Activated CD4-positive, alpha-beta T cell treated with anti-CD3 and anti-CD28 coated beads, Interleukin-2, amount 50 U/mL, for 4 hours (primary cell): ENCODE measurements at places on chromosomes 3 and 15.
A peak's percentile ranks its signal among the peaks of the same experiment; 100 is the strongest.

DNA sequence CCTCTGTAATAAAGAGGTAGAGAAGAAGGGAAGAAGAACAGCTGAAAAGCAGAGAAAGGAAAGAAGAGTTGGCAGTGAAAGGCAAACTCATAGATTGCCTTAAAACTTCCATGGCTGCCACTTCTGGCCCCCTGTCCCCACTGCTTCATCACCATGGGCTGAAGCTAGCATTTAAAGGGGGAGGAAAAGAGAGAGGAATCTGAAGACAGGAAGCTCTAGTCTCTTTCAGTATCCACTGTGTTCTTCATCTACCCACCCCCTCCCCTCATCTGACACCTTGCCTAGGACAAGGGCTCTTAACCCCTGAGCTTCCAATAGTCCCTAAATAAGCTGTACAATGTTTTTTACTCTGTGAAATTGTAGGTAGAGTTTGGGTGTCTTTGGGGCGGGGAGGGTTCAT lies 60.6 kb downstream of the ALCAM start:
- no peak for DNase-seq

GRCh38 chr3:48634661-48635221 lies 520 bp downstream of the SLC26A6 start:
- peak; percentile 44 for DNase-seq

DNA sequence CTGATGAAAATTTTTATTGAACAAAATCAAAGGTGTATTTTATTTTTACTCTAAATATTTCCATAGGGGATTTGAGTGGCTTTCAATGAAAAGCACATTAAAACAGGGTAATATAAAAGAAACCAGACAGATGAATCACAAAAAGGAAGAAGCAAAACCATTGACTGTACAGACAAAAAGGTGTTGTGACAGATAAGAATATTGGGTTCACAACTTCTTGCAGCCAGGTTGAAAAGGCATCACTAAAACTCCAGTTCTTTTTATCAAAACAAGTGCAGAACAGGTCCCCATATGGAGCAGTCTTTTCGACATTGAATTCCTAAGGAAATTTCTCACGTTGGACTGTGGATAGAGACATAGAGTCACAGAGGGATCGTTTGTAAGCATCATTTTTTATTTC lies 53.8 kb downstream of the AGTR1 start:
- no peak for DNase-seq

DNA sequence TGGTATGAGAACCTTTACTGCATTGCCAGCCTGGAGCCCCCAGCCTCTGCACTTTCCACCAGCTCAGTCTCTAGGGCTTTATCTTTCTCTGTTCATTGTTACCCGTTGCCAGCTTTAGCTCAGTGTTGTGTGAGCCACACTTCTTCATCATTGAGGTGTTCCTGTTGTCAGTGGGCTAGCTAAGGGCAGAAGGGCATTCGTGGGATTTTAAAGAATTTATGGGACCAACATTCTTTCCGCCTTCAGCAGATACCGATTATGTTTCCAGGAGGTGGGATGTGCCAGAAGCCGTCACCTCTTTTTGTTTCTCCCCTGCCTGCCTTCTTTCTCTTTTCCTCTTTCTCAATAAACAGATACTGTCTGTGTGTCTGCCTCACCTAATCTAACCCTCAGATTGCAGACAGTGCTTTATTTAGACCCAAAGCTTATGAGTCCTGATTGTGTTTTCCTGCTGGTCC lies 64.5 kb downstream of the PGPEP1L start:
- no peak for DNase-seq

DNA sequence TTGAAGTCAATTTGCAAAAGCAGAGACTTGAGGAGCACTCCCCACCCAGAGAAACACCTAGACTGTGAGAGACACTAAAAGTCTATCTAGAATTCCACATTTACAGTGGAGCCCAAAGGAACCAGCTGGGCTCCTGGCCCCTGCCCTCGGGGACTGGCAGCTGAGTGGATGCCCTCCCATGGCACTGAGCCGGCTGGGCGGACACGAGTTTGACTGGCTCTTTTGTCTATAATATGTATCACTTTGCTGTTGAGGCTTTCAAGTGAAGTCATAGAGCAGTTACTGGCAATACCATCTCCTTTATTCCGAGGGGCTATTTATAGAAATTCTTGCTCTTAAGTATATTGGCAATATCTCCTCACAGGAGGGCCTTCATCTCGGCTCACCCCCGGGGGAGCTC lies 65.8 kb upstream of the TNFAIP8L3 start:
- DNase-seq, result no peak

- peak; percentile 13 for DNase-seq
Measured at GRCh38 chr3:142958707-142959106, 4.8 kb downstream of the PAQR9 start.

DNA sequence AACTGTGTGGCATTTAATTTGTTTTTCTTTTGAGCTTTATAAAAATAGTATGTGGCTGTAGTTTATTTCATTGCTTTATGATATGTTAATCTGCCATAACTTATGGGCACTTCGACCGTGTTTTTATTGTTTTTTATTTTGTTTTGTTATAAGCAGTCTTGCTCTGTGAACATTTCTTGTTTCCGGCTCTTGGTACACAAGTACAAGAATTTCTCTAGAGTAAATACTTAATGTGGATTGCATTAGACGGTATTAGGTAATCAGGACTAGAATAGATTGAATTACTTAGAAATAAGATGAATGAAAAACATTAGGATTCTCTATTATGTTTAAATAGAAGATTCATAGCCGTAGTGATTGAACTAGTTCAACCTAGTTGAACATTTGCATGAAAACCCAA lies 2.1 kb downstream of the ZFAND6 start:
- no peak for DNase-seq

- no peak for DNase-seq
Measured at GRCh38 chr3:127964053-127964452, 49.0 kb downstream of the KBTBD12 start.

DNA sequence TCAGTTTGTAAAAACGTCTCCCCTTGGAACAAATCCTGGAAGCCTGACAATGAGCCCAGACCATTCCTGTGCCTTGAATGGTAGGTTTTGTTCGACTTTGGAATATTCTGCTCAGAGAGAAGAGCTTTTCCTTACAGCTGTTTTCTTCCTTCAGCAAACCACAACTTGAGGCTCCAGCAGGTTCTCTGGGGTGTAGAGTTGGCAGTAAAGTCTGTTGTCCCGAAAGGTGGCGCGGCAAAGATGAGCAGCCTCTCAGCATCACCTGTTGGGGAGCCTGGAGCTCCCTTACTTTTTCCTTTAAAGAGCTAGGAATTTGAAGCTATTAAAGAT lies 65.4 kb downstream of the BOC start:
- no peak for DNase-seq

GRCh38 chr3:6099458-6100075 lies 761.3 kb upstream of the GRM7 start:
- no peak for DNase-seq

GRCh38 chr3:5297895-5298294 lies 110.4 kb downstream of the EDEM1 start:
- DNase-seq, result no peak

GRCh38 chr15:60318216-60318867 lies 79.4 kb downstream of the ANXA2 start:
- no peak for DNase-seq
